ENCODE measurements at places on chromosomes 2 and 18.

GRCh38 chr18:4557502-4557901, 102.4 kb upstream of the DLGAP1 start:
- no peak for DNase-seq

DNA sequence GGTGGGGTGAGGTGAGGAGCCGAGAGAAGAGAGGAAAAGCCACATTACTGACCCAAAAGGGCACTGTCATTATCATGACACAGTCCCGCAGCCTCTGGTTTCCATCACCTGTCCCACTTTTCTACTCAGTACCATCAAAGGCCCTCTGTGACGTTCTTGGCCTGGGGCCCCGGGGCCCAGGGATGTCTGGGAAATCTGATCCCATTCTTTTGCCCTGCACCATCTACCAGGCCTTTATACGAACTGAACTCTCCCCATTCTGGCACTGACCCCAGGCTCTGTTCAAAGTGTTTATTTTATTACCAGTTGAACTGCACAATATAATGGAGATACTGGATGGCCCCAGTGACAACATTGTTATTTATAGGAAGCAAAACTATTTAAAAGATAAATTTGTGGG, 89.1 kb downstream of the COL6A3 start:
- no peak for DNase-seq

DNA sequence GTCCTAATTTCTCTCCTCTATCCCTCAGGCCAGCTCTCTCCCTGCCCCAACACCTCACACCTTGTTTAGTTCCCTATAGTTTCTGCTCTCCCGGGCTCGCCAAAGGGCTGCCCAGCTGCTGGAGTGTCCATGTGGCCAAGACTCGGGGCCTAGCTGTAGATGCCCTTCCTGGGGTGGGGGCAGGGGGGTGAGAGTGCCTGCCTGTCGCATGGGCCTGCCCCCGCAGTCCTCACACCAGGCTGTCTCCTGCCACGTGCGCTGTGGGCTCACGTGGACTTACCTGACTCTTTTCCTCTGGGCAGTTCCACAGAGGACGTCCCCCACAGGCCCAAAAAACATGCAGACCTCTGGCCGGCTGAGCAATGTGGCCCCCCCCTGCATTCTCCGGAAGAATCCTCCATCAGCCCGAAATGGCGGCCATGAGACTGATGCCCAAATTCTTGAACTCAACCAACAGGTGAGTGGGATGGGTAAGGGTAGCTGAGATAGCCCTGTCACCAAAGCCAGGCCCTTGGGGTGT, 7.4 kb upstream of the TMEM214 start:
- DNase-seq: no peak

DNA sequence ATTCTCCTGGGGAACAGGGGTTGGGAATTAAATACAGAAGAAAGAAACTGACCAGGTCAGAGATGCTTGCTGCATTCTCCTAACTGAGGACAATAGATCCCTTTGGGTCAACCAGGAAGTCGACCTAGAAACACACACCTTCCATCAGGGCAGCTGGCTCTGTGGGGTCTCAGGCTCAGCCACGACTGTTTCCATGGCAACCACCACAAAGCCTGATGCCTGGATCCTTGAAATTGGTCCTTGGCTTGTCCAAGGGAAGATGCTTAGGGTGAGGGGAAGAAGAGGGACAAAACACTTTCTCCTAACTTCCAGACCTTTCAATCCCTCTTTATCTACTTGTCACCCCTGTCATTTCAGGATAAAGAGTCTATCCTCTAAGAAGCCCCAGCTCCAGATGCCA, 194.4 kb downstream of the ALK start:
- DNase-seq: no peak

GRCh38 chr2:48364100-48364499, 165.9 kb upstream of the STON1 start:
- DNase-seq: no peak

DNA sequence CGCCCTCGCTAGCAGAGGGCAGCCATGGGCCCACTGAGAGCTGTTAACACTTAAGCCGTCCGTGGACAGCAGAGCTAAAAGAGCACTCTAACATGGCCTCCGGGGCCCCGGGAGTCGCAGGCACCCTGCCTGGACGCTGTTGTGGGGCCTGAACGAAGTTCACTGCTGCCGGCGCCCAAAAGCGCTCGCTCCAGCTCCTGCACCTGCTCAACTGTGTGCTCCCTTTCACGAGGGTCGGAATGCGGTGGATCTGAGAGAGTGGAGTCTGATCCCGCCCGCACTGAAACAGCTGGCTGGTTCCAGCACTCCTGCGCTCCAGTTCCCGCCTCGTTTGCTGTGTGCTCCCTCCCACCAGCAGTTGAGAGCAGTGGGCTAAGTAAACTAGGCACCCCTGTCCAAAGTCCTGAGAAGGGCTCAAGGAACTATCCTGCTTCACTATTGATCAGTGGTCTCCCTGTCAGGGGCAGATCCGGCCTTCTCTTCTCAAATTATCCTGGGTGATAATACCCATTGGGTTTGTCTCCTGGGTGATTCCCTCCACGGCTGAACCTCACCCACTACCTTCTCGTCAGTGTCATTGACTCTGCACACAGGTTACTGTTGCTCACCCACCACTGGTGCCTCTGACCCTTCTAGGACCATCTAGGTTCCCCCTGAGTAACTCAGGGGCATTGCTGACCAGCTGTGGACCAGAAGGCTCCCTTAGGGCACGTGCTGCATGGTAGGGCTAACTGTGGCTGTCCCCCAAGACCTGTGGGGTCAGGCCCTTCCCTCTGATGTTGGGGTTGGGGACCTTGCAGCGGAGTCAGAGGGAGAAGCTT, 23.5 kb downstream of the B3GNT7 start:
- DNase-seq: no peak

DNA sequence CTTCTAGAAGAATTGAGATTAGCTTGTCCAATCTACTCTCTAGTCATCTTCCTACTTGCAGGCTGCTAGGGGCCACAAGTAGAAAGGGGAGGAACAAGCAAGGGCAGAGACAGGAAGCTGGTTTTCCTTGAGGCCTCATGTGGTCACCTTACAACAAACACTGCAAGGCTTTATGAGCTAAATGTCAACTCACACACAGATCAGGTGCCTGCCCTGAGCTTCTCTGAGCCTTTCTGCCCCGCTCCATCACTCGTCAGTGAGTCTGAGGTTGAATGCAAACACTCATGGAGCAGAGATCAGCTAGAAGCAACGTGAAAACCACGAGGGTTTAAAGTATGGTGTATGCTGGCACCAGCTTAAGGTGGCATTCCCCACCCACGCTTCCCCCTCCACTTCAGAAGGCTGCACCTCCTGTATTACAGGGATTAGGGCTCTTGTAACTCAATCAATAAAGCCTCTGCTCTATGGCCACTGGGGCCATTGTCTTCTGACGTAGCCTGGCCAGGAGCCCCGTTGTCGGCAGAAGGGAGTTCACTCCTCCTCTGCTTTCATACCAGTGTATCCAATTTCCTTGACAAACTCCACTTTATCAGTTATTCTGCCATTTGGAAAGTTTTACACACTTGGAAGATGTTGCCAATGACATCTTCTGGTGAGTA, 5.4 kb upstream of the CRYGC start:
- no peak for DNase-seq

GRCh38 chr2:119407430-119408220, 24.0 kb upstream of the TMEM37 start:
- no peak for DNase-seq

- no peak for DNase-seq
Measured at GRCh38 chr18:77658751-77659448, 409.3 kb downstream of the GALR1 start.

- no peak for DNase-seq
Measured at GRCh38 chr2:154589514-154589913, 109.0 kb upstream of the KCNJ3 start.

DNA sequence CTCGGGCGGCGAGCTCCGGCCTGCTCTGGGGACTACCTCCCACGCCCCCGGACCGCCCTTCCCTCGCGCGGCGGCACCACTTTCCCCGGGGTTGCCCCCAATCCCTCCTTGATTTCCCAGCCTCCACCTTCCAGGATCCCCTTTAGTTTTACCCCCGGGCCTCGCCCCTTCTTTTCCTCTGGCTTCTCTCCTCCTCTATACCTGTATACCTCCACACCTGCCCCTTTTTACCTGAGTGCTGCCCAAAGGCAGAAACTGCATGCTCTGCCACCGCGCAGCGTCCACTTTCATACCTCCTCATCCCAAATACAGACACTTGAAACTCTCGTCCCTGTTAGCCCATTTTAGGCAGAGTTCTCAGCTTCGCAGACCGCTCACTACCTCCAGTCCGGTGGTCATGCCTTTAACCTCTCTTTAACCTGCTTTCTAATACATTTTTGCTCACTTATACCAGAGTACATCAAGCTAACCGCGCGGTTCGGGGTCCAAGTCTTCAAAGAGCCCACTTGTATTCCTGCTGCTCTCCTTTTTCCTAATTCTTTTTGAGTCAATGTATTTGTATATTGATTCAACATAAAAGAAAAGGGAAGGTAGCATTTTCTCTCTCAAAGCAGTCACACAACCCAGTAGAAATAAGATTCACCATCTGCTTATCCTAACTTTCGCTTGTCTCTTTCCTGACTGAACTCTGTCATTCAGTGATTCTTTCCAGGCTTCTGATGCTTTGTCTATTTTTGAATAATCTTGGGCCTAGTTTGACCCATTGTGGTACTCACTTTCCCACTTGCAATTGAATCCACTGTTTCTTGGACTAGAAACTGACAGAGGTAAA, 901 bp downstream of the SPOPL start:
- DNase-seq: no peak

DNA sequence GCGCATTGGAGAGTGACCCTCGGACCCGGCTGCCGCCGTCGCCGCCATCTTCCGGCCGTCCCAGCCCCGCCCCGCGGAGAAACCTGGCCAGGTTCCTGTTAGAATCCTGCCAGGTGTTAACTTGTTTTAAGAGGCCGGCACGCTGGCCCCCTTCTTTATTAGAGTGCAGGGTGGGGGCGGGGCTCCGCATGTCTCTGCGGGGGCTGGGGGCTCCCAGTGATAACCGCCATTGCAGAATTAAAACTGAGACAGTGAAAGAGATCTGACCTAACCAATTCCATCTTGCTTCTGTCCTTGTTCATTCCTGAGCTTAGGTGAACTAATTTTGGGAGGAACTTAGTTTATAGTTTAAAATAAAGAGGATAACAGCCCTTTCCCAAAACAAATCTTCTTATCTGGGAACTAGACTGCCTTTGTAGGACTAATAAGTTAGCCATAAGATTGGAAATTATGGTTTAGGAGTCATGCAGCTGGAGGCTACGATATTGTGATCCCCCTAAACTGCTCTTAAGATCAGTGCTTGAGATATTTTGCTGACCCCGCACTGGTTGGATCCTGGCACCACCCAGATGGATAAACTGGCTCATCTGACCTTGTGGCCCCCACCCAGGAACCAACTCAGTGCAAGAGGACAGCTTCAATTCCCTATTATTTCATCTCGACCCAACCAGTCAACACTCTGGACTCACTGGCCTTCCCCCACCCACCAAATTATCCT, 543 bp upstream of the STARD7 start:
- no peak for DNase-seq

DNA sequence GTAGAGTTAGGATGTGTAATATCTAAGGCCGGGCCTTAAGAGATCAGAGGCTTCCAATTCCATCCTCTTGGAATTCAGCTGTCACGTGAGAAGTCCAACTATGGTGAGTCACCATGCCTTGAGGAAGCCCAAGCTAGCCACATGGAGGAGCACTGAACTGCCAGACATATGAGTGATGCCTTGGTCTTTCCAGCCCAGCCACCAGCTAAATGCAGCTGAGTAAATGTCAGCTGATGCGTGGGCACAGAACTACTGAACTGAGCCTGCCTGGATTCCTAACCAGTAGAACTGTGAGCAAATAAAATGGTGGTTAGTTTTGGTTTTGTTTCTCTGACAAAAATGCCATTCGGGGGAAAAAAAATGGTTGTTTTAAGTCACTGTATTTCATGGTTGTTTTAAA, 153.7 kb upstream of the SERTAD2 start:
- no peak for DNase-seq

DNA sequence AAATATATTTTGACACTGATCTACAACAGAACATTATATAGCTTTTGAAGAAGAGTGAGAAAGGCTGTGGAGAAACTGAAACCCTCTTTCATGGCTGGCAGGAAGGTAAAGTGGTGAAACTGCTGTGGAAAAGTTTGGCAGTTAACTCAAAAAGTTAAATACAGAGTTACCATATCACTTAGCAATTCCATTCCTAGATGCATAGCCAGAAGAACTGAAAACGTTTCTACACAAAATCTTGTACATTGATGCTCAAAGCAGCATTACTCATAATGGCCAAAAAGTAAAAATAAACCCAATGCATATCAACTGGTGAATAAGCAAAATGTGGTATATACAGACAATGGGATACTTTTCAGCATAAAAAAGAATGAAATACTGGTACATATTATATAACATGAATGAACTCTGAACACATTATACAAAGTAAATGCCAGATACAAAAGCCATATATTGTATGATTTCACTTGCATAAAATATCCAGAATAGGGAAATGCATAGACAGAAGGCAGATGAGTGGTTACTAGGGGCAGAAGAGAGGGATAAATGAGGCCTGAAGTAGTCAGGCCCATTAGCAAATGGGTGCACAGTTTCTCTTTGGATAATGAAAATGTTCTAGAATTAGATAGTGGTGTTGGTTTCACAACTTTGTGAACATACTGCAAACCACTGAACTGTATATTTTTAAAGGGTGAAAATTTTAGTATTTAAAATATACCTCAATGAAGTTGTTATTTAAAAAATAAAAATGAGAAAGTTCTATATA, 114.3 kb downstream of the DYM start:
- DNase-seq: no peak

DNA sequence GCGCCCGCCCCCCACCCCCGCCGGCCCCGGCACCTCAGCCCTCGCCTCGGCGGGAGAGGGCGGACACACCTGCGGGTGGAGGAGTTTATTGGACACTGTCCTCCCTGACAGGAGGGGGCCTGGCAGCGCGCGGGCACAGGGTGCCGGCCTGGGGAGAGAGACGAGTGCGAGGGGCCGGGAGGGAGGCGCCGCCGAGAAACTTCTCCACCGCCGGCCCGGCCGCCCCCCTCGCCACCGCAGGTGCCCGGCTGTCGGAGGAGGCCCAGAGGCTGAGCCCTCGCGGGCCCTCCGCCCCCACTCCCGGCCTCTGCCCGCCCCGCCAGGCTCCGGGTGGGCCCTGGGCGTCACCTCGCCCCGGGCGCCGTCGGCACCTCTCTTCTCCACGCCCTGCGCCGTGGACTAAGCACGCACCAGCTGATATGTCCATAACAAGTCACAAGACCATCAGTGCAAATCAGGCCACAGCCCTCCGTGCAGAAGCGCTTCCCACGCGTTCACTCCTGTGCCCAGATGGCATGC, 311.3 kb downstream of the CELF4 start:
- no peak for DNase-seq

DNA sequence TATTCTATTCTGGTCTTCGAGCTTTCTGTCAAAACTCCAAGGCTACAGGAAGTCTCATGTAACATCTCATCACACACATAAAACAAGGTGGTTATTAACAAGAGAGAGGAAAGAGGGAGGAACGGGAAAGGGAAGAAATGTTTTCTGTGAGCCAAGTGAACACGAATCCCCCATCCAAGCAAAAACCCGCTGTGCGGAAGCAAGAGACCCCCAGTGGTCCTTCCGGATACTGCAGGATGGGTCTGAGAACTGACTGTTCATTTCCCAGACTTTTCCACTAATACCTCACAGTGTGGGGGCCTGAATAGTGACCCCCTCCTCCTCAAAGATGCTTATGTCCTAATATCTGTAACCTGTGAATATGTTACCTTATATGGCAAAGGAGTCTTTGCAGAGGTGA, 19.0 kb upstream of the DIPK1C start:
- DNase-seq: no peak

All from coronary artery (tissue), 2 donors.